ENCODE measurements at places on chromosomes 2 and 18. TPM values are rescaled to one million over a fixed set of nuclear protein-coding genes. Genes with fewer than 3 reads are reported as not detected.

The STARD6 gene
- total RNA-seq, result 0.52 TPM

The ELOA2 gene
- not detected for total RNA-seq

The C1GALT1C1L gene
- total RNA-seq, result not detected

The EVA1A gene
- total RNA-seq, result not detected

The BCL2 gene
- total RNA-seq, result 66.6 TPM

The DUSP2 gene
- total RNA-seq, result 365 TPM

The SCN2A gene
- total RNA-seq, result 0.05 TPM

The MAT2A gene
- 423 TPM for total RNA-seq

The KCNF1 gene
- not detected for total RNA-seq

- DNase-seq, result no peak
Observed at GRCh38 chr2:200477667-200478131, 32.2 kb downstream of the KCTD18 start.

GRCh38 chr2:191150600-191151330 lies at the start of gene STAT4:
STAT4 (minus strand) TSS chr2:191150994; CDS start chr2:191148203, 2,791 bp downstream.
- peak; percentile 74 for DNase-seq

GRCh38 chr2:108385411-108386071 lies 7.8 kb downstream of the SULT1C4 start:
- DNase-seq, result no peak

- no peak for DNase-seq
Observed at GRCh38 chr2:241173557-241173956, 14.9 kb upstream of the ANO7 start.

GRCh38 chr2:208033701-208034502 lies 8.6 kb upstream of the PLEKHM3 start:
- peak; percentile 11 for DNase-seq

DNA sequence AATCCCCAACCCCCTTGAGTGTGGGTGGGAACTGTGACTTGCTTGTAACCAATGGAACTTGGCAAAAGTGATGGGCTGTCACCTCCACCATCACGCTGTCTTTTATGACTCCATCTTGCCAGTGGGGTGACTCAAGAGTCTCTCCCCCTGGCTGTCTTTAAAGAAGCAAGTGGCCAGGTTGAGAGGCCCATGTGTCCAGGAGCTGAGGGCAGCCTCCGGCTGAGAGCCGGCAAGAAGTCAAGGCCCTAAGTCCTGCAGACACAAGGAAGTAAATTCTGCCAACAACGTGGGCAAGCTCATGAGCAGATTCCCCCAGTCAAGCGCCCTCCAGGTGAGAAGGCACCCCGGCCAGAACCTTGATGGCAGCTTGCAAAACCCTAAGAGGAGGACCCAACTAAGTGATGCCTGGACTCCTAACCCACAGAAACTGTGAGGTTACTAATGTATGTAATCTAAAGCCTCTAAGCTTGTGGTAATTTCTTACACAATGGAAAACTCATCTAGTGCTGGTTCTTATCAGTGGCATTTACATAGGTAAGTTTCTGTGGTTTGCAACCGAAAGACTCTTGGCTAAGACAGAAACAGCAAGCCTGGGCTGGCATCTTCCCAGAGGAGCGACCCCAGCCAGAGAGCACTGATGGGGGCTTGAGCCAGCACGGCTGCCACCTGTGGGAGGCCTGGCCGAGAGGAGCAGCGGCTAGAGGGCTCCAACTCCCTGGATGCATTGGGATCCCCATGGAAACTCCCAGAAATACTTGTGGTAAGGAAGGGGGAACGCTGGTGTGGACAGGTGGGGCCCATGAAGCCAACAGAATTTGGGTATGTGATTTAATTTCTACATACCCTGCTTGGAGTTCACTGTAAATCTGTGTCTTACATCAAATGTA lies 49.3 kb downstream of the CIB4 start:
- no peak for DNase-seq

GRCh38 chr2:128304715-128305554 lies 13.7 kb downstream of the HS6ST1 start:
- DNase-seq, result no peak

- DNase-seq, result no peak
Observed at GRCh38 chr2:43810452-43810851, 28.2 kb downstream of the ABCG5 start.

DNA sequence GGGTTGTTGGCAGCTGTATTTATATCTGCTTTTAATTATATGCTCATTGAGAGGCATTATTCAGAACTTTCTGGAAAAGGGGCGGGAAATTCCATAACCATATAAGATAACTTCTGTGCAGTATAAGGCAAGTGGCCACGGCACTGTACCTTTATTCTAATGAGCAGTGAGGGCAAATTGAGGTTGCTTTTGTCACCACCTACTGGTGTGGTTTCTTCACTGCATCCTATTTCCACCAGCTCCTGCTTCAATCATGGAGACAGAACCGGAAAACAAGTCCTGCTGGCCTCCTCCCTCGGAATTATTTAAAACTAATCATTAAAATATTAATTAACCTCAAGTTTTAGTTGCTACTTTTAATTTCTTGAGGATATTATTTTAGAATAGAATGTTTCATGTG lies 759.4 kb downstream of the CBLN2 start:
- DNase-seq, result no peak

GRCh38 chr2:237894396-237894979 lies 35.1 kb downstream of the RAMP1 start:
- DNase-seq, result no peak

GRCh38 chr2:45771261-45771660 lies 119.8 kb downstream of the PRKCE start:
- DNase-seq, result no peak

DNA sequence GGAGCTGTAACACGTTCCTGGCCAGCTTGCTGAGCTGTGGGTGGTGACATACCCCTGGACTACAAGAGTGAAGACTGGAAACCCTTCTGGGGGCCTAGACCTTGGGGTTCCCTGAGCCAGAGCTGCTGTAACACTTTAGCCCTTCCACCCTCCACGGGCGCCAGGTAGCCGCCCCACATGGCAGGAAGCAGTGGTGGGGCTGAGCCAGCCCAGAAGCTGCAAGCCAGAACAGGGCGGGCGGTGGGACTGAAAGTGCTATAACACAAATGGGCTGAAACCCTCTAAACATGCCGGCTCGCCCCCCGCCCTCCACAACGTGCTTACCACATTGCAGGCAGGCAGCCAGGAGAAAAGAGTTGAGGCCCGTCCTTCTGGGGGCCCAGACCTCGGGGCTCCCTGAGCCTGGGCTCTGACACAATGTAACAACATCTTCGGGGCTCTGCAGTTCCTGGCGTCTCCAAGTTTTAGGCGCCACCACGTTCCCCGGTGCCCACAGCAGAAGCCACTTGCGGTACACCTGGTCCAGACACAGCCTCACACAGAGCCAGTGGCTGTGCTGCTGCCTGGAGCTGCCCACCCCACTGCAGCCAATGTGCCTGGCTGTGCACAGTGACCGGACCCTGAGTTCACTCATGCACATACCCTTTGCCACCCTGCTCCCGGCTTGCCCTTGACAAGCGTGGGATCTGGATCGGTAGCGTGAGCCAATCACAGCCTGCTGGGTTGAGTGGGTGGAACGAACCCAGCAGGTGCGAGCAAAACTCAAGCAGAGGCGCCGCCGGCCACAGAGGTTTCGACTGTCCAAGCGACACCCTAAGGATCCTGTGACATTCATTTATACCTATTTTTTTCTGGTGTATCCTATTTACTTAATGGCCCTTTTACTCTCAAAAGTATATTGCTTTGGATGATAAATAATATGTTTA lies 127.4 kb upstream of the FHL2 start:
- DNase-seq, result no peak

- no peak for DNase-seq
Observed at GRCh38 chr18:54192900-54193299, 31.6 kb downstream of the MBD2 start.

DNA sequence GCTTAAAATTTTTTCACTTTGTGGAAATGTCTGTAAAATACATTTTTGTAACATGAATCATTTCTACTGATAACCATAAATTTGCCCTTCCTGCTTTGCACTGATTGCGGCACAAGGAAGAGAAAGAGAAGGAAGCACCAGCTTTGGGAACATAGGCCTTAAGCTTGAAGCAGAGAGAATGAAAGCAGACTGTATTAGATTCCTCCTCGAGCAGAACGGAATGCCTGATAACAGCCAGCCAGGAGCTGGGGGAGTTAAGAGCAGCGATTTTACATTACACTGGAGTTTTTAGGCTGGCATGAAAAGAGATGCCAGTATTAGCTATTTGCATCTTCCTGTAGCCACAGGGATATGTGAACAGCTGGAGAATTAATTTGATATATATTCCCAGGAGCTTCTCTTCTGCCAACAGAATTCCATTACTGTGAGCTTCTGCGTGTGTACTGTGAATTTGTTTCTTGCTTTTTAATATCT lies 33.5 kb downstream of the CRIM1 start:
- DNase-seq, result no peak

DNA sequence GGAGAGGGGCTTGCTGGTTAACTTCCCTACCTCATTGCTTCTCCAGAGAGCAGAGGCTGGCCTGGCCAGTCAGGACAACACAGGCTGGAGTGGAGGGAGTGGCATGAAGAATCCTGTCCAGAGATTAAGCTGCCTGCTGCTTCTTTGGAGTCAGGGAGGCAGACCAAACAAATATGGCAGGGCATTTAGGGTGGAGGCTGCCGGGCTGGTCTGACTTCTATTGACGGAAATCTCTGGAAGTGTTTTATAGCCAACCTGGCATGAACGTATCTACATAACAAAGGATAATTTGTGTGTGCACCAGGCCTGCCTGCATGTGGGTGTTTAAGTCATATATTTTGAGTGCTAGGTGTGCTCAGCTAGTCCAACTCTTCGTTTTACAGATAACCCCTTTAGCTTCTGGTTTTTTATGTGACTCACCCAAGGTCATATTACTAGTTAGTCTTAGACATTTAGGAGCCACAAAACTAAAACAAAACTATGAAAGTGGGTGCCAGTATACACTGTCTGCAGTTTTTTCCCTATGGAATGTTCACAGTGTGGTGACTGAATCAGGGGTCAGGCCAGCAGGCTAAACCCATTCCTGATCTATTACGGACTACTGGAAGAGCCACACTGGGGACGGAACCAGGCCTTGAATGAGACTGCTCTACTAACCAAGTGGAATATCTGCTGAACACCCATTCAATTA lies 5.5 kb downstream of the NPC1 start:
- no peak for DNase-seq

GRCh38 chr18:24721388-24721787 lies 261.0 kb downstream of the HRH4 start:
- no peak for DNase-seq

All from activated T-cell treated with anti-CD3 and anti-CD28 coated beads, Interleukin-2, amount 50 U/mL, for 4 hours (primary cell).